ENCODE measurements at places on chromosomes 2 and 18.

DNA sequence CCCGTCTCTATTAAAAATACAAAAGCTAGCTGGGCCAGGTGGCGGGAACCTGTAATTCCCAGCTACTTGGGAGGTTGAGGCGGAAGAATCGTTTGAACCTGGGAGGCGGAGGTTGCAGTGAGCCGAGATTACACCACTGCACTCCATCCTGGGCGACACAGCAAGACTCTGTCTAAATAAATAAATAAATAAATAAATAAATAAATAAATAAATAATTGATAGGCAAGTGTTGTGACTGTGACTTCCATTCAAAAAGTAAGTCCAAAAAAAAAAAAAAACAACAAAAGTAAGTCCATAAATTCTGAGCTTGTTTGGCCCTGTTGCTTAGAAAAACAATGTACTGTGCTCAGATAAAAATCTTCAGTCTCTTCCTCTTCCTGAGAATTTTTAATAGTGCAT lies 2.2 kb downstream of the STON1 start:
- DNase-seq, result no peak

- DNase-seq, result no peak
Observed at GRCh38 chr2:152247337-152247695, 71.8 kb upstream of the STAM2 start.

- DNase-seq, result no peak
Observed at GRCh38 chr2:27204566-27204965, 7.3 kb upstream of the ATRAID start.

DNA sequence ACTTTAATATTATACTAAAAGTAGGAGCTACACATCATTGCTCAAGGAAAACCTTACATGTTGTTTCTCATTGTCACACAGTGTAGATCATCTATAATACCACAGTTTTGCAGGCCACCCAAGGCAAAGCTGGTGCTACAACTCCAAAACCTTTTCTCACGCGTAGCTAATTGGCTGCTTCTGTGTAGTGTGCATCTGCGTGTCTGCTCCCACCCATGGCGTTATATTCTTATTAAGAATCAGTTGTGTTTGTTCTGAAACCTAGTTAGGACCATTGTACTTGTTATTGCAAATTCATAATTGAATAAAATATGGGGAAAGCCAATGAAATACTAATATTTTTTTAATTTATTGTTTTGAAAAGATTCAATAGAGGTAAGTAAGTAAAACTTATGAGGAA lies 83.9 kb downstream of the RBM43 start:
- no peak for DNase-seq

GRCh38 chr18:63083555-63083954 lies 236.0 kb downstream of the BCL2 start:
- no peak for DNase-seq

GRCh38 chr2:18149660-18150246 lies 271.3 kb downstream of the KCNS3 start:
- peak; percentile 73 for DNase-seq

DNA sequence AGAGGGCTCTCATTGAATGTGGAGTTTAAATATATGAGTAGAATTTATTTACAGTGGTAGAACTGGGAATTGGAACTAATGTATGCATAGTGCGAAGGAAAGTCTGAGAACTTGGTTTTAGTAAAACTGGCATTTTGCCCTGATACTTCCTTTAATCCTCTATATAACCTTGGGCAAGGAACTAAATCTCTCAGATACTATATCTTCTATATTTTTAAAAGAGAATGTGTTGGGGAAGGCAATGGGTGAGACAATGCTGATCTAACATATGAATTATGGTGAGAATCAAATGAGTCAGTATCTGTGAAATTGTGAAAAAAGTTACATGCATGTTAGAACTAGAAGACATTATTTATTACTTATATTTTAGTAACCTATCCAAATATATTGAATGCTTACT lies 2109.4 kb upstream of the PIK3C3 start:
- DNase-seq, result no peak

- no peak for DNase-seq
Observed at GRCh38 chr18:54250846-54251261, 18.5 kb upstream of the POLI start.

GRCh38 chr2:73956218-73956865 lies 28.4 kb upstream of the TET3 start:
- DNase-seq, result no peak

- DNase-seq, result no peak
Observed at GRCh38 chr2:216424274-216424673, 12.0 kb downstream of the SMARCAL1 start.

- no peak for DNase-seq
Observed at GRCh38 chr2:49600524-49600923, 446.2 kb upstream of the FSHR start.

GRCh38 chr2:47485751-47486300 lies 82.9 kb downstream of the MSH2 start:
- DNase-seq, result no peak

- DNase-seq, result no peak
Observed at GRCh38 chr2:98419977-98420725, 24.5 kb upstream of the INPP4A start.

DNA sequence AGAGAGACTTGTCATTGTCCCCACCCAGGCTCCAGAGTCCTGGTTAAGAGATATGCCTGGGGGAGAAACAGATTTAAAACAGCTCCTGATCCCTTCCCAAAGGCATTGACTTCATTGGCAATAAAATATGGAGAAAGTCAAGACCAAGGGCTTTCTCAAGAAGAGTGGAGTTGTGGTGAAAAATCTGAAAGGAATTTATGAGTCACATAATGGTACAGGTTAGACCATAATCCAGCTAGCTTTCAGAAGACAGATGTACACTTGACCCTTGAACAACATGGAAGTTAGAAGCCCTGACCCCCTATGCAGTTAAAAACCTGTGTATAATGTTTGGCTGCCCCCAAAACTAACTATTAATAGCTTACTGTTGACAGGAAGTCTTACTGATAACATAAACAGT lies 599.1 kb upstream of the SOX11 start:
- DNase-seq, result no peak

GRCh38 chr18:8797206-8797605 lies 91.8 kb downstream of the MTCL1 start:
- no peak for DNase-seq

DNA sequence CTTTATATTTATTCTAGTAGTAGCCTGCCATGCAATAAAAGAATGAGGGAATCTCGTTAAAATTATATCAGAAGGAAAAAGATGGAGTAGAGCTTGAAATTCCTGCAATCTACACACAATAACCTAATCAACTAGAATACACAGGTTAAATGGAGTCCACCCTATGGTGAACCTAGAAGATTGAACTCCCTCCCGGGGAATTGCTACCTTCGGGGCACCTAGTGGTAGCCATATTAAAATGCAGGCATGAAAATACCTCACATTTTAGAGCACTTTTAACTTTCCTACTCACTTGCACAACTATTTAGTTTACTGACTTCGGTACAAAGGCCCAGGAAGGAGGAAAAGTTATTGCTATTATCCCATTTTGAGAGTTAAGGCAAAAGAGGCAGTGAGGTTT lies 174.5 kb downstream of the SS18 start:
- no peak for DNase-seq

DNA sequence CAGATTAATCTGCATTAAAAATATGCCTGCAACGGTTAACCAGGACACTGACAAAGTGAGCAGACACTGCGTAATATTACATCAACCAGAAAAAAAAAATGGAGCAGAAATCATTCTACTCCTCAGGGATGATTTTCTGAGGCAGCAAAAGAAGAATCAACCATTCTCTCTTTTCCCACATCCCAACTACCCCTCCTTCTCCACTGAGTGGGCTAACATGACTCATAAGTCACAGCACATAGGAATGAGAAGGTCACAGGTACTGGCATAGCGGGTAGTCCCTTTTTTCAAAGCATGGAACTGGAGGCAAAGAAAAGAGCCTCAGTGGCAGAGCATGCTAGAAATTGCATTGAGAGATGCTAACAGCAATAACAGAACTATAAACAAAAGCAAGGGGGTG lies 54.3 kb upstream of the TSPYL6 start:
- no peak for DNase-seq

GRCh38 chr2:31052284-31052683 lies 86.0 kb downstream of the GALNT14 start:
- DNase-seq, result no peak

GRCh38 chr2:92073036-92073814 lies 2798.0 kb upstream of the TEKT4 start:
- DNase-seq, result no peak

DNA sequence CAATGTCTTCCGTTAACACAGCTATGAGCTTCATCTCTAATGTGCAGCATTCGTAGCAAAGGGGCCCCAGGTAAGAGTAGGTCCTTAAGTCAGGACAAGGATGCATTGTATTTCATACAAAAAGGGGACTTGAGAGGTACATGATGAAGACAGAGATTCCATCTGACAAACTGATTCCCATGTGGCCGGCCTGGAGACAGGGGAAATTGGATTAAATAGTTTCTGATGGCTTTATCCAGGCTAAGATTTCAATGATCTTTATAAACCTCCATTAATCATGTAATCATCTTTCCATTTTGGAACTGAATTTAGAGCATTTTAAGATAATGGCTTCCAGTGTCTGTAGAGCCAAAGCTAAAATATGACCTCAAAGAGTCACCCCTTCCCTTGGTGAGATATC lies 111.3 kb downstream of the NCKAP5 start:
- DNase-seq, result no peak

DNA sequence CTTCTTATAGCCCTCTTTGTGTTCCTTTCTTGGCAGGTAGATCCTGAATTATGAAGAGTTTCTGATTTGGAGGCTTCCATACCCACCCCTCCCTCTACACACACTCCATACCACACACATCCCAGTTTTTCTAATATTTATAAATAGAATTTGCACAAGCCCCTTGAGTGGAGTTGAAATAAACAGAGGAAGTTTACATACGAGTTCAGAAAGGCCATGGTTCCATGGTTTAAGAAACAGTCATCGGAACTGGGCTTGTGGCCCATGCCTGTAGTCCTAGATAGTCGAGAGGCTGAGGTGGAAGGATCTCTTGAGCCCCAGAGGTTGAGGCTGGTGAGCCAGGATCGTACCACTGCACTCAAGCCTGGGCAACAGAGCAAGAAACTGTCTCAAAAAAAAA lies 62.7 kb upstream of the TANC1 start:
- no peak for DNase-seq

- no peak for DNase-seq
Observed at GRCh38 chr18:38576349-38576748, 1010.8 kb upstream of the CELF4 start.

DNA sequence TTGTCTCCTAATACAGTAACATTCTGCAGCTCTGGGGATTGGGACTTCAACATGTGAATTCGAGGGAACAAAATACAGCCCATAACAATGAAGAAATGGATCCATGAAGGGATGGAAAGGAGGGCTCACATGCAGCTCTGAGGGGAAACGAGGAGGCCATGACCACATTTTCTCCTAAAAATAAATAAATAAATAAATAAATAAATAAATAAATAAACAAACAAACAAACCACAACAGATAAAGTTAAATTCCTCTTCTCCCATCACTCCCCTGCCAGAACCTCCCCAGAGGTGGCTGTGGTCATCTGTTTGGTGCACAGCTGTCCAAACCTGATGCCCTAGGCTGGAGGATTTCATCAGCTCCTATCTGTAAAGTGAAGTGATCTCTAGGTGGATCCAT lies 42.7 kb downstream of the MAL start:
- DNase-seq, result no peak

- DNase-seq, result no peak
Observed at GRCh38 chr2:207833251-207833751, 63.6 kb upstream of the FZD5 start.

DNA sequence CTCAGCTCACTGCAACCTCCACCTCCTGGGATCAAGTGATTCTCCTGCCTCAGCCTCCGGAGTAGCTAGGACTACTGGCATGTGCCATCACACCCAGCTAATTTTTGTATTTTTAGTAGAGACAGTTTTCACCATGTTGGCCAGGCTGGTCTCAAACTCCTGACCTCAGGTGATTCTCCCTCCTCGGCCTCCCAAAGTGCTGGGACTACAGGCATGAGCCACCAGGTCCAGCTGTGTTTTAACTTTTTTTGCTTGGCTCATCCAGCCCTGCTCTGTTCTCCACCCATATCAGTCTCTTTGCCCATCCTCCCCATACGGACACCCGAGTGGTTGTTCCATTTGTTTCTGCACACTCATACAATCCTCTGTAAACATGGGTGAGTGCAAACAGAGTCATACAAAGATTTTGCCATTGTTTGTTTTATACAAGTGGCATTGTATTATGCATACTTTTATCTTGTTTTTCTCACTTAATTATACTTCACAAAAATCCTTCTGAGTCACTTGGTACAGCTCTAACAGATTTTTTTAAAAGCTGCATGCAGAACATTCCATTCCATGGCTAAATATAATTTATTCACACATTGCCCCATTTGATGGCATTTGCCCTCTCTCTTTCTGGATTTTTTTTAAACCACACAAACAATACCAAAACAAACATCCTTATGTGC lies 5.3 kb downstream of the APOB start:
- no peak for DNase-seq

DNA sequence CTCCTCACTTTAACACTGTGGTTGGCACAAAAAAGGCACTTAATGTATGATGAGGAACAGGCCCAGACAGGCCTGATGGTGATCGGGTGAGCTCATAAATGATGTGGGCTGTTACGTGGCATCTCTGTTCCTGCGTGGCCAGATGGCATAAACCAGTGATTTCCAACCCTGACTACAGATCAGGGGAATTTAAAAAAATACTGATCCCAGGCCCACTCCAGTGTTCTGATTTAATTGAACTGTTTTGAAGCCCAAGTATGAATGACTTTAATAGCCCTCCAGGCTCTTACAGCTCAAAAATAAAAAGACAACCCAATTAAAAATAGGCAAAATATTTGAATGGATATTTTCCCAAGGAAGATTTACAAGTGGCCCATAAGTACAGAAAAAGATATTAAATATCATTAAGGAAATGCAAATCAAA lies 48.2 kb downstream of the LIPG start:
- DNase-seq, result no peak

DNA sequence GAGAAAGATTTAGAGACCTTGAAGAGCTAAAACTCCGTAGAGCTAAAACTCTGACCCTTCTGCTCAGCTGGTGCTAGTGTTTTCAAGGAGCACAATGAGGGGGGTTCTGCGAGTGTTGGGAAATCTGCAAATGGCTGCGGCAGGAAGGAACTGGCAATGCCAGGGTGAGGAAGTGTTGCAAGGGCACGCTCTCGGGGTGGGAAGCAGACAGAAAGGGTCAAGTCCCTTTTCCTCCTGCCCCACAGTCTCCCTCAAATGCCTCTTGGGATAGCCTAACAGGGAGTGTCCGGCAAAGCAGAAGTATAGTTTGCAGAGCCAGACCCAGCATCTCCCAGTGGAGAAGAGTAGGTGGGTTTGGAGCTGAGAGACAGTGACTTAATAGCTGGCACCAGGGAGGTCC lies 60.5 kb downstream of the NCAPH start:
- no peak for DNase-seq

DNA sequence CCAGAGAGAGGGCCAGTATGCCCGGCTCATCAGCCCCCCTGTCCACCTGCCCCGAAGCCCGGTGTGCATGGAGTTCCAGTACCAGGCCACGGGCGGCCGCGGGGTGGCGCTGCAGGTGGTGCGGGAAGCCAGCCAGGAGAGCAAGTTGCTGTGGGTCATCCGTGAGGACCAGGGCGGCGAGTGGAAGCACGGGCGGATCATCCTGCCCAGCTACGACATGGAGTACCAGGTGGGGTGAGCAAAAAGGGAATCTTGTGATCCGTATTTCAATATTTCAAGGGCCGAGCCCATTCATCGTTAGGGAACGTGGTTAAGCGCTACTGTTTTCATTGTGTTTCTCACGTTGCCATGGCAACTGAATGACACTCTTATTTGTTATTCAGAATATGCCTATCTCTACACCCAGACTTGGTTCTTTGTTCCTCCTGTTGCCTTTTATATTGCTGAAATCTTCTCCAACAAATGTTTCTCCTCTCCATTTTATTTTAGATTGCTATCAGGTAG lies 81.5 kb downstream of the NRP2 start:
- DNase-seq, result peak; percentile 86

All from neural progenitor cell (in vitro differentiated cells).